ENCODE measurements at places on chromosomes 1 and 21.

GRCh38 chr1:154533952-154534844 lies 24.3 kb downstream of the UBE2Q1 start:
- no peak for DNase-seq

DNA sequence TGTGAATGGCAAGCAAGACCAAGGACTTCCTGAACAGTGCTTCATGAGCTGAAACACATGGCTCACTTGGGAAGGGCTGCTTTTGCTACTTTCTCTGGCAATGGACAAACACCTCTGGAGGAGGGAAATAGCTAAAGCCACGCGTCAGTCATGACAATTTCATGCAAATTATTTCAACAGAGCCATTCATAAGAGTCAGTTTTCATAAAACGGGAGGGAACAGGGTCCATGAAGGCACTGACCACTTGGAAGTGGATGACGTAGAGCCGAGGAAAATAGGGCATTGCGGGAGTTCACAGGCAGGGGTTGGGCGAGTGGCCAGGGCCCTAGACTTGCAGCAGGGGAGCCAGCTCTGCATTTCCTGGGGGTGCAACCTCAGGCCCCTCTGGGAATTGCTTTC lies 43.9 kb downstream of the SDC3 start:
- DNase-seq: no peak

DNA sequence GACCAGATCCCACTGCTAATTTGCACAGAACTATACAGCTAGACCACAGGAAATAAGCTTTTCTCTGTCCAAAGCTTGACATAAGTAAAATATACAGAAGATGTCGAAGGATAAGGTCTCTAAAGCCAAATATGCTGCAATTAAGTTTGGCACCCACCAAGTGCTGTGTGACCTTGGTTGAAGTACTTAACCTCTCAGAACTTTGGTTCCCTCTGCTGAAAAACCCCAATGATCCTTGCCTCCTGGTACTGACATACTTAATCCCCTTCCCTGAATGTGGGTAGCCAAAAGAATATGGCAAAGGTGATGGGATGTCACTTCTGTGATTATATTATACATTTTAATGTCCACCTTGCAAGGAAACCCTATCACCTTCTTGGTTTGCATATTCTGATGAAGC lies 290.5 kb downstream of the VAV3 start:
- no peak for DNase-seq

GRCh38 chr1:203199816-203200571 lies 13.5 kb upstream of the CHI3L1 start:
- no peak for DNase-seq

DNA sequence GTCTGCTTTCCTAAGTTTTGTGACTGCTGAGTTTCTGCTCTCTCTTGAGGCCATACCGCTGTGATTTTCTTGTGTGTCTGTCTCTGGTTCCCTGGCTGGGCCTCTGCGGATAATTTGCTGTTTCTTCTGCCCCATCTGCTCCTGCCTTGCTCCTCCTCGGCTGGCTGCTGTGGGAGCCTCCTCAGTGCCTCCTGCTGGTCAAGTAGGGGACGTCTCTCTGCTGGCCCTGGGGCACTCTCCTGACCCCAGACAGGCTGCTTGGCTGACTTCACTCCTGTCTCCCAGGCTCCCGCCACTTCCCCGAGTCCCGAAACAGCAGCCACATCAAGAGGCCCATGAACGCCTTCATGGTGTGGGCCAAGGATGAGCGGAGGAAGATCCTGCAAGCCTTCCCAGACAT lies 28.5 kb downstream of the ETNK2 start:
- no peak for DNase-seq

DNA sequence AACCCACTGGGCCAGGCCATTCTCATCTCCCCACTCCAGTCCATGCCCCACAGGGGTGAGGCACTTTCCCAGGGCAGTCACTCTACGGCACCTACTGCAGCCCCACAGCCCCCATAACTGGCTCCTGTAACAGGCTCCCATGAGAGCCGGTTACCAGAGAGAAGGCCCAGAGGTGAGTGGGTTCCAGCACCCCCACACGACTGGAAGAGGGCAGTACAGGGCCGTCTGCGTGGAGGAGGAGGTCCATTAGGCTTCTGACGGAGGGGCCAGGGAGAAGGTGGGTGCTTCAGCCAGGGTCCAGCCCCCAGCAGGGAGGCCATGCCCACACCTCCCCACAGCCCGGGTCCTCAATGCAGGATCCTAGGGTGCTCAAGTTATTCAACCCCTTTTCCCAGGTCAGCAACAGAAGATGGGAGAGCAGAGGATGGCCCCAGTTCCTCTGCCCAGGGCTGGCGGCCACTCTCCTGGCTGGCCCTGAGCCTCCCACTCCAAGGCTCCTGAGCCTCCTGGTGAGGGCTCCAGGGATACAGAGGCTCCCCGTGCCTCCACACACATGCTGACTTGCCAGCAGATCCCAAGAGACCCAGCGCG lies 1.6 kb downstream of the ACAP3 start:
- DNase-seq: no peak

GRCh38 chr1:81349194-81349965 lies 451.4 kb upstream of the ADGRL2 start:
- no peak for DNase-seq

DNA sequence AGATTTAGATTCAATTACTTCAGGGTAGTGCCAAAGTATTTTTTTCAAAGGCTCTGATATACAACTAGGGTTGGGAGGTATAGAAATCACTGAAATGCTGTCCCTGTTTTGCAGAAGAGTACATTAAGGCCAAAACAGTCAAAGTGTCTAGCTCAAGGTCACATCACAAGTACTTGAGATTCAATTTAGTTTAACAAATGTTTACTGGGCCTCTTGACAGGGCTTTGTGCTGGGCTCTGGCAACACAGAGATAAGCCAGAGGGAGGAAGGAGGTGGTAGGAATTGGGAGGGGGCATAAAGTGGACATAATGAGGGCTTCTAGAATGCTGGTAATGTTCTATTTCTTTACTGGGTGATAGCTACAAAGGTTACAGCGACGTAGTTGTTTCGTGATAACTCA lies 2.3 kb upstream of the SLC9A1 start:
- DNase-seq: no peak

- peak; percentile 23 for DNase-seq
These were observed 5.1 kb downstream of the MAP7D1 start for GRCh38 chr1:36160949-36161485.

- DNase-seq: no peak
These were observed at the start of gene TRAF5 for GRCh38 chr1:211326528-211327345. Gene TRAF5, plus strand, starts transcription at chr1:211326833. Its CDS starts 26,407 bp downstream, at chr1:211353240.

DNA sequence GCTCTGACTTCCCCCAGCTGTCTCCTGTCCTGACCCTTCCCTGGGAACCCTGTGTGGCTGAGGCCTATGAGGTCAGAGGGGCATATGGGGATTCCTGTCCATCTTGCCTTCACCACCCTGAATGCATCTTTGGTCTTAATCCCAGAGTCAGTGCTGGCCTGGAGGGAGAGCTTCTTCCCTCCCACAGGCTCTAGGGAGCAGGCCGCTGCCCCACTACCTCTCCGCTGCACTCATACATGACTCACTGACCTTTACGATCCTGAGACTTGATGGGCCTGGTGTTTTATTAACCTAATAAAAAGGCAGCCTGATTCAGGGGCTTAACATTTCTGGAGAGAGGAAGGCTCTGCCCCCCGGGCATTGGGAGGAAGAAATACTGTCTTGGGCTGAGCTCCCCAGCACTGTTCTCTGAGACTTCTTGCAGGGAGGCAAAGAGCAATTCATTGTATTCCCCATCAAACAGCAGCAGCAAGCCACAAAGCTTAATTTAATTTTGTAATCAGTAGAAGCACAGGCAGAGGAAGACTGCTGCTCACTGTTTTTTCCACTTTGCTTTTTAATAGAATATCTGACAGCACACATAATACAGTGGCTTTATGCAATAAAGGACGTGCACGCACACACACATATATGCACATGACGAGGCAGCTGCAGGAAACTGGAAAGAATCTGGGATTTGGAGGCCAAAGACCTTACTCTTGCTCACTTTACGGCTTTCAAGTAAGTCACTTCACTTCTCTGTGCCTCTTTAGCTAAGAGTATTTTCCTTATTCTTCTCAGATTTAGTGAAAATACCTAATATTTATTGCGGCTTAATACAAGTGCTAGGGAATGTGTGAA lies 89.2 kb upstream of the GRIK3 start:
- DNase-seq: no peak

DNA sequence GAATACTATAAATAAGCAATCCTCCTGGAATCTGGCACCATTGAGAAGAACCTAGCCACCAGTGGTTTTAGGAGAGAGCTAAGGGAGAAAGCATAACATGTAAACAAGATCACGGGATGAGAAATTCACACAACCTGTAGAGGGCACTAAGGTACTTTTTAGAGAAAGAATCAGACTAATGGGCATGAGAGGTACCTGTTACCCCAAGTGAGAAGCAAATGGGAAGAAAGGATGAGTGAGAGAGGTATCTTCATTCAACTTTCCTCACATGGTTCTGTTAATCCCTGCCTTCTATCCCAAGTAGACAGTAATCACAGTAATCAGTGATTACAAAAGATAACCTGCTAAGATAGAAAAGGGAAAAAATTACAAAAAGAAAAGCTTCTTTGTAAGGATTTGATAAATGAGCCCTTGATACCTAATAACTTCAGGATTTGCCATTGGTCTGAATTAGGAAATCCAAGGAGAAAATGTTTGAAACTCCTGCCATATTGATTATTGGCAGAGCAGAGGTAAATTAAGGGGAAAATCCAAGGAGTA lies 251.1 kb upstream of the ADGRL2 start:
- no peak for DNase-seq

GRCh38 chr1:54367613-54368012 lies 38.6 kb downstream of the SSBP3 start:
- DNase-seq: no peak

GRCh38 chr1:213698092-213698702 lies 289.6 kb upstream of the PROX1 start:
- DNase-seq: no peak

DNA sequence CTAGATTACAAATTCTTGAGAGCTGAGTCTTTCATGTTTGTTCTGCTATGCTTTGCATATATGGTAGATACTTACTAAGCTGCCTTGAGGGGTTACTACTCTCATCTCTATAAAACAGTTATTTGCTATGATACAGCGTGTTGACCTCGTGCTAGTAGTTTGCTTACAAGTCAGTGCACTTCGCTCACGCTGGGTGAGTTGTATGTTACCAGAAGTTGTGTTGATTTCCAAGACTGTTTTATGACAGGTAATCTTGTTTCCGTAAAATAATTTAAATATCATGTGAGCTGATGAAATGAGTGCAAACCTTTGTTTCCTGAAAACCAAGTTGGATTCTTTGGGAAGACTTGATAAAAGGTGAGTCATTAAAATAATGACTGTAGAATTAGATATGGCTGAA lies 7.3 kb downstream of the MRPS6 start:
- no peak for DNase-seq

DNA sequence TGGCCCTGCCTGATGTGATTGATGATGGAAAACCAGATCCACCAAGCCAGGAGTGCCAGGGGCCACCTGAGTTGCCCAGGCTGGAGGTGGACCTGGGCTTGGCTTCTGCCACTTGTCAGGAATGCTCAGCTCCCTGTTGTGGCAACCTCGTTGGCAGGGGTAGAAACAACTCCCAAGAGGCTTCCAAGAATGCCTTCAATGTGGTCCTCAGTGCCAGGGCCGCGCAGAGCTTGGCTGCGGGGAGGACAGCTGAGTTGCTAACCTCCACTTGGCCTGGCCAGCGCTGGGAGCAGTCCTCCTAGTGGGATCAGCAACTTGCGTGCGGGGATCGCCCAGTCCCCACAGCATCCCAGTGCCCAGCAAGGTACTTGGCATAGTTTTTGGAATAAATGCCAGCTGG lies 9.0 kb downstream of the MYOM3 start:
- DNase-seq: no peak

GRCh38 chr21:38123626-38124025 lies 133.2 kb upstream of the KCNJ15 start:
- DNase-seq: no peak

DNA sequence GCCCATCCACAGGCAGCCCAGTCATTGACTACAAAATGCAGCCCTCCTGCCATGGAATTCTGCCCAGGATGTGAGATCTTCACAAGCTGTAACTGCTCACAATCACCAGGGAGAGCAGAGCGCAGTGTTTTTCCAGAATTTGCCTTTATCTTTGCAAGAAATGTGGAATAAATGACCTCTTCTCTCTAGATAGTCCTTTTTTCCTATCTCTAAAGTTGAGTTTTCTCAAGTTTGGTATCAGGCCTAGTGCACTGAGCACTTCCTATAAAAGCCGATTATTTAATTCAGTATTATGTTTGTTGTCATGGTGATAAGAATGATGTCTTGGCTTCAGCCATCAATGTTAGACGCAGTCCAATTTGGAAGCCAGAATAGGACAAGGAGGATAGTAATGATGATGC lies 246.9 kb upstream of the IRF2BP2 start:
- no peak for DNase-seq

Measured in stimulated activated CD4-positive, alpha-beta T cell treated with anti-CD3 and anti-CD28 coated beads, Interleukin-15, amount 100 ng/mL, for 1 hour (primary cell).